Activated effector memory CD4-positive, alpha-beta T cell treated with anti-CD3 and anti-CD28 coated beads, Interleukin-2, amount 50 U/mL, for 16 hours (primary cell): ENCODE measurements at places on chromosomes 1 and 21.

DNA sequence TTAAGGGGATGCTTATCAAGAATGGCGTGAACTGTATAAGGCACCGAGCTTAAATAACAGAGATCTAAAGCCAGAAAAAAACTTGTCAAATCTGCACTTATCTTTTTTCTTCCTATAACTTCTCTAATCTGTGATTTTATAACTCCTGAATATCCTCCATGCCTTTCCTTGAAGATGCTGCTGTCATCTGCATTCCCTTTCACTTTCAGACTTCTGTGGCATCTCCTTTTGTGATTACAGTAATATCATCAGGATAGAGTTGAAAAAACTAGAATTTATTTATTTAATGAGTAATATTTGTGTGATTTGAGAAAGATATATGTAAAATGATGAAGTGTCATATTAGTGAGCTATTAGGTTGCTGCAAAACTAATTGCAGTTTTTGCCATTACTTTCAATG is 357.8 kb upstream of the PTBP2 start:
- DNase-seq = no peak

- DNase-seq = no peak
These were observed 130.4 kb downstream of the HS2ST1 start for GRCh38 chr1:87044840-87045239.

DNA sequence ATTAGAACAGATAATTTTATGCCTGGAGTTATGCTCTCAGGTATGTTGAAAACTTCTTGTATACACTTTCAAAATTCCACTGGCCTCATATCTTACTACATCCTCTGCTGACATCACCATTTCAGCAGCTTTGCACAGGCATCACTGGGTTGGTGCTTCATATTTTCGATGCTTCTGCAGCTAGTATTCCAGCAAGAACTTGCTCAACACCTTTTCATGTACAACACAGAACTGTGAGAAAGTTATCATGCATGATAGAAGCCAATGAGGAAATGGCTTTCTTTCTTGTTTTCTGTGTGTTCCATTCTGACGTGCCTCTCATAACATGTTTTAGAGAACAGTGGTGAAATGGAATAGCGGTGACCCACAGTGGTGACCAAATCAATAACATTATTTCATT is 5.1 kb upstream of the GBP5 start:
- DNase-seq = no peak

DNA sequence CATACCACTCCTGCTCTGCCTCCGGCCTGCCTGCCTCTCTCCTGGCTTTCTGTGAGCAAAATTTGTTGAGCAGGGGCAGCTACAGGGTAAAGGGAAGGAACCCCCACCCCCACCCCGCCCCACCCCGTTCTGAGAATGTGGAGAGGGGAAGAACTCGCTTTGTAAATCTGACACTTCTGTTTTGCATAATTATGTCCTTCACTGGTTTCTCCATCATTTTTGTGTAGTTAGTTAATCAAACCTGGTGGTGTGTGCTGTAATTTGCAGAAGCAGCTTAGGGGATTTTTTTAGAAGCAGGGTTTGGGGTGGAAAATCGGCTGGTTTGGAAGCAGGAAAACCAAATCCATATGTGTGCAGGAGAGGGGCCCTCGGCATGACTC is 58.1 kb upstream of the TMEM51 start:
- no peak for DNase-seq

- DNase-seq = no peak
These were observed 402.0 kb downstream of the LTN1 start for GRCh38 chr21:28590676-28591075.

DNA sequence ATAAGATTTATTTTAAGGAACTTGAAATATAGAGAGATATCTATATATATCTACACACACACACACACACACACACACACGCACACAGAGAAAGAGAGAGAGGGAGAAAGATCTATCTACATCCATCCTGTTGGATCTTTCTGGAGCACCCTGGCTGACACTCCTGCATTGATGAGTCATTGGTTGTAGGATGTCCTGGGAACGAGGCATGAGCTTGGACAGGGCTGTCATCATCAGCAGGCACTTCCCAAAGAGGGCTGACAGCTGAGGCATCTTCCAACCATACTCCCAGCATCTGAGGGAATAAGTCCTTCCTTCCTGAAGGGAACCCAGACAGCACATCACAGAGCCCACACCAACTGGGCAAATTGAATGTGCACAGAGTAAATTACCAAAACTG is 99.1 kb upstream of the ERG start:
- DNase-seq = no peak

DNA sequence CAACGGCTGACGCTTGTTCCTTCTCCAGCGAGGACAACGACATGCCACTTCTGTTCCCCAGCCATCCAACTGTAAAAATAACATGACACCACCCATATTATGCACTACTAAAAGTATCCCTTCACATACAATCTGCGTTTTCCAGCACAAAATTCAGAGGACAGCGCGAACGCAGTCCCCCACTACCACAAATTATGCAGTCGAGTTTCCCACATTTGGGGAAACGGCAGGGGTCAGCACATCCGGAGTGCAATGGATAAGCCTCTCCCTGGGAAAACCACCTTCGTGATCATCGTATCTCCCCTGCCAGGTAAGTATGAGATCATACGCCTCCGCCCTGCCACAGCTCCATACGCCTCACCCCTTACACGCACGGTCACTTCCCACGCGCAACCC is 120.9 kb downstream of the PPIAL4G start:
- DNase-seq = peak; percentile 75

GRCh38 chr1:51636764-51637522 is 20.1 kb downstream of the OSBPL9 start:
- no peak for DNase-seq

GRCh38 chr1:22832414-22832786 is 121.8 kb downstream of the EPHB2 start:
- DNase-seq = no peak

- DNase-seq = peak; percentile 71
These were observed 384.9 kb downstream of the HLX start for GRCh38 chr1:221263831-221264767.

- no peak for DNase-seq
These were observed 108.4 kb downstream of the CAPN8 start for GRCh38 chr1:223557130-223557475.

DNA sequence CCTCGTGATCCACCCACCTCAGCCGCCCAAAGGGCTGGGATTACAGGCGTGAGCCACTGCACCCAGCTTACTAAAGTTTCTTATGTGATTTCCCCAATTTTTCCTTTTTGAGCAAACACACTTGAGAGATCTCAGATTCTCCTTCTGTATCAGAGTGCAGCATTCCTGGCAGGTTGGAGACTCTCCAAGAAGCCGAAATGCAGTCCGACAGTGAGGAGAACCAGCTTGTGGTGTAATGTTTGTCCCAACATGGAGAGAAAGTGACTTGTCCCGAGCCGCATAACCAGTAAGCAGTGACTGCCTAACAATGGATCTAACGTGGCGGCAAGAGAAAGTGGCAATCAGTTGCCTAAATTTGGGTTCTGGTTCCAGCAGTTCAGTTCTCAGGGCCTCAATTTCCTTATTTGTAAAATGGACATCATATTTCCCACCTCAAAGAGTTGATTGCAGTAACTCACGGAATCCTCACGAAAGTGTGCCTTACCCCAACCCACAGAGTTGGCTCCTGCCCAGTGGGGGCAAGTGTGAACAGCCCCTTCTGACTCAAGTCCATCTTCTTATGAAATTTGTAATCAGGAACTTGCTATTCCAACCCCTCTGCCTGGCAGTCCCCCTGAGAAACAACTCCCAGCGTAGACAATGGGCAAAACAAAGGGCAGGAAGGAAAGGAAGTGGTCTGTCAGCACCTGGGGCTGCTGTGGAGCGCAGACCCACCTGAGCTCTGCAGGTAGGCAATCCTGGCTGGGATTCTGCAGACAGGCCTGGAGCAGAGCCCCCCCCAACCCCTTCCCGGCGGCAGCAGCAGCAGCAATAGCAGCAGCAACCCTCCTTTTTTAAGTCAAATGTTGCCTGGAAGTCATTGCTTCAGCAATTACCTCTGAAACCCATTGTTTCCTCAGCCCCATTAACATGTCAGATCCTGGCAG is 223.6 kb upstream of the POU3F1 start:
- no peak for DNase-seq

GRCh38 chr1:73097917-73098316 is 815.6 kb upstream of the NEGR1 start:
- no peak for DNase-seq

DNA sequence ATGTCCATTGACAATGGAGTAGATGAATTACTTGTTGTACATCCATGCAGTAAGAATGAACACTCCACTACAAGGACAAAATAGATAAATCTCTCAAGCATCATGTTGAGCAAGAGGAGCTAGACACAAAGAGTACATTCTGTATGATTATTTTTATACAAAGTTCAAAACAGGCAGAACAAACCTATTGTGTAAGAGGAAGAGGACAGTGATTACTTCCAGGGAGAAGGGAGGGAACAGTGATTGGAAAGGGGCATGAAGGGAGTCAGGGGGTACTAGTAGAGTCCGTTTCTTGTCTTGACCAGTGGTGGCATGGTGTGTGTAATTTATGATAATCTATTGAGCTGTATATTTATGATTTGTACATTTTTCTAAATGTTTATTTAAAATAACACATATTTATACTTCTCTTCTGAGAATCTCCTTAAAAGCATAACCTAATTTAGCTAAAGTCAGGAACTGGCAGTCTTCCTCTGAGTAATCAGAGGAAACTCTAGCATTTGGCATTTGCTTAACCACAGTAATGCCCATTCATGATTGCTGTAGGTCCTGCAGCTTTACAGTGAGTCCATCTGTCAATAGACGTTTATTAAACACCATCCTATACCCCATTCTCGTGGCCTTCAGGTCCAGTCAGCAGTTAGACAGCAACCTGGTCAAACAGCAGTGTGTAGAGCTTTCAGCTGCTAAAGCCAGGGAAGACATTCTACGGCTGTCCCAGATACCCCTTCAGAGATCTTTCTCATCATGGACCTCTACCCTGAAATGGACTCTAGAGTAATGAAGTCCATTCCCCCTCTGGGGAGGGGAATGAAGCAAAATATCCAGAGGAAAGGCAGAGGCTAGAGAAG is 114.1 kb upstream of the GALNT2 start:
- no peak for DNase-seq

DNA sequence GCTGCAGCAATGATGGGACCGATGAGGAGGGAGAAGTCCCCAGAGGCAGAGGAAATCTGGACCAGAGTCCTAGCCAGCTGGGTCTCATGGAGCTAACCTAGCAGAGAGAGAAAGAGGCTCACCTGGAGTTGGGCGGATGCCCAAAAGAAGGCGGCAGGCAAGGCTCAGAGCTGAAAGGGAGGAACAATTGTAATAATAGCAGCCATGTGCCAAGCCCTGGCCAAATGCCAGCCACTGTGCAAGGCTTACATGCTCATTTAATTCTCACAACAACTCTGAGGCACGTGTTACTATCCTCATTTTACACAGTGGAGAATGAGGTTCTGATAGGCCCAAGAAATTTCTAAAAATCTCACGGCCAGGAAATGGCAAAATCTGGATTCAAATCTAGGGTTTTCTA is 50.0 kb upstream of the ZNF648 start:
- DNase-seq = no peak

DNA sequence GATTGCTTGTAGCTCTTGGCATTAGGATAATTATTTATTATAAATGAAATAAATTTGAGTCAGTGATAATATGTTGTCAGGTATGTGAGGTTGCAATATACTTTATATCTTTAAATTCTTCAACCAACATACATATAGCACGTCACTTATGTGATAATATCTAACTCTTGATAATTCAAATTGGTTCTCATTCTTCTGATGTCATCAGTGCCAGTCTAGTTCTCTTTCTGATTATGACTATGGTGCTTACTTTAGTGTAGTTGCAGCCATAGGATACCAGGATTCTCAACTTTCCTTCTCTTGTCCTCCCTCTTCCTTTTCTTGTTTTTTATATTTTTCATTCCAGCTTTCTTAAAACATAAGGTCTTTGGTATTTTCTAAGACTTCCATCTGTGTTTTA is 34.8 kb upstream of the ATP6V1G3 start:
- DNase-seq = no peak

DNA sequence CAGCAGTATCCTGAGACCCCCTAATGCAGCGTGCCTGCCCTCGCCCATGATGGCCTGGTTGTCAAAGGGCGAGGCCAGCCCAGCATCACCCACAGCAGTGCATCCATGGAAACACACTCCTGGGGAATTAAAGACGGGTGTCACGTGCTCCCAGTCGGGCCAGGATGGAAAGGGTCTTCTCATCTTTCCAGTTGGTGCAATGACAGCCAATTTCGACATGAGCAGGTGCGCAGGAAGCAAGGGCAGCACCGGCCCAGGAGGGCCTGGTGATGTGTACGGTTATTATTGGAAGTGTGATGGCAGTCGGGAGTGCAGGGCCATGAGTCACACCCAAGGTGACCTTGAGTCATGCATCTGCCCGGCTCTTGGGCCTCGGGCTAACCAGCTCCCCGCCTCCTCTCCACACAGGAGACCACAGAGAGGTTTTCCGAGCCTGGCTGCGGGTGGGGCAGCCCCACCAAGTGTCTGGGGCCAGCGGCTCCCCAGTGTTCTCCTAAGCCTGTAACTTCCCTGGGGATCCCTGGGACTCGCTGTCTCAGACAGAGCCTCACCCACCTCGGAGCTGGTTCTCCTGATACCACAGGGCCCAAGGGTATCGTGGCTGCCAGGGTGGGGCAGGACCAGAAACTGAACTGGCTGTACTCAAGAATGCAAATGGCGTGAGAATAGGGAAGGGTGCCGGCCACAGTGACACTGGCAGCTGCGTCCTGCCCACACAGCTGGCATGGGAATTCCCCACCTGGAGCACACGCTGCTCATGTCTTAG is 119.8 kb downstream of the SIK1 start:
- no peak for DNase-seq

DNA sequence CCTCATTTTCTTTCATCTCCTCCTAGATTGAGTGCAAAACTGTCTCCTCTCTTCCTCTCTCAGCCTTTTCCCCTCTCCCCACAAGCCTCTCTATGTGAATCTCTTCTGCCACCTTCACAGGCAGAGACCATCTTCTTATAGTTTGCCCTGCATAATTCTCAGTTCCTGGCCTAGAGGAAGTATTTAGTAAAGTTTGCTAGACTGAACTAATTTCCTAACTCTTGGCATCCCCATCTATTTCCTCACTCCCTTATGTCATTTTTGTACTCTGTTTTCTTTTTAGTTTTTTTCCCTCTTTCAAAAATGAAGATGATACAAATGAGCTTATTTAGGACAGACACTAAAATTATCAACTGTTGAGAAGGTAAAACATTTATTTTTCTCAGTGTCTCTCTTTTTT is 66.0 kb downstream of the XCL2 start:
- no peak for DNase-seq

DNA sequence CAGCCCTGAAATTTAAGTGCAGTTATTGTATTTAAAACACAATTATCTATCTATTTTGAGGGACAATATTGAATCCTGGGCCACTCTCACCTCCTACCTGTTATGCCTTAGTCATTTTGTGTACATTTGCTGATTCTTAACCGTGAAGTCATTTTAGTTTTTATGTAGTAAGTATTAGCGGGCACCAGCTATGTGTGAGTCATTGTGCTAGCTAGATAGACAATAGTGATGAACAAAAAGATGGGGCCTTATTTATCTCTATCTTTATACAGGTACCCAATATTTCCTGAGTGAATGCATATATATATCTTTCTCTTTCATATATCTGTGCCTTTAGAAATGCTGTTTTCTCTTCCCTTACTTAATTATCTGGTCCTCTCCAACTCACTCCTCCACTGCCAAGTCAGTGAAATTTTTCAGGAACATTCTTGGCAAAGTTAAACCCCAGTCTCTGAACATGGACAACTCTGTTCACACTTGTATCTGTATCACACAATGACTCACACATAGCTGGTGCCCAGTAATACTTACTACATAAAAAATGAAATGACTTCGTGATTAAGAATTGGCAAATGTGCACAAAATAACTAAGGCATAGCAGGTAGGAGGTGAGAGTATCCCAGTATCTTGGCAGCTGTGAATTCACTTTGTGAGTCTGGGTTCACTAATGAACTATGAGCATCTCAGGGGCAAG is 166.0 kb upstream of the C8B start:
- DNase-seq = no peak
